Thoracic aorta (tissue), 2 donors: ENCODE measurements at places on chromosomes 1 and 21. TPM values are rescaled to one million over a fixed set of nuclear protein-coding genes. Genes with fewer than 3 reads are reported as not detected.

GRCh38 chr1:113242481-113242880 is 147.8 kb upstream of the MAGI3 start:
- H3K36me3 ChIP-seq = no peaks in the 10 kb centered on the region
- peaks cover 4% of the 10 kb centered on the region for H3K4me1 ChIP-seq
- H3K27me3 ChIP-seq = no peaks in the 10 kb centered on the region
- no peak overlapping the region for H3K4me3 ChIP-seq
- no peak for DNase-seq
- H3K27ac ChIP-seq = no peak overlapping the region

GRCh38 chr1:55055084-55055882 is 15.9 kb downstream of the PCSK9 start:
- no peak for DNase-seq
- H3K36me3 ChIP-seq = no peaks in the 10 kb centered on the region
- H3K4me3 ChIP-seq = no peak overlapping the region
- no peak overlapping the region for H3K27ac ChIP-seq

- H3K27me3 ChIP-seq = no peaks in the 10 kb centered on the region
- no peaks in the 10 kb centered on the region for H3K36me3 ChIP-seq
- peak overlapping the region; percentile 90 for H3K27ac ChIP-seq
- H3K4me3 ChIP-seq = peak overlapping the region; percentile 47
- DNase-seq = no peak
- H3K4me1 ChIP-seq = peaks cover 59% of the 10 kb centered on the region
These were observed 166.2 kb downstream of the TOMM20 start for GRCh38 chr1:234962340-234962989.

DNA sequence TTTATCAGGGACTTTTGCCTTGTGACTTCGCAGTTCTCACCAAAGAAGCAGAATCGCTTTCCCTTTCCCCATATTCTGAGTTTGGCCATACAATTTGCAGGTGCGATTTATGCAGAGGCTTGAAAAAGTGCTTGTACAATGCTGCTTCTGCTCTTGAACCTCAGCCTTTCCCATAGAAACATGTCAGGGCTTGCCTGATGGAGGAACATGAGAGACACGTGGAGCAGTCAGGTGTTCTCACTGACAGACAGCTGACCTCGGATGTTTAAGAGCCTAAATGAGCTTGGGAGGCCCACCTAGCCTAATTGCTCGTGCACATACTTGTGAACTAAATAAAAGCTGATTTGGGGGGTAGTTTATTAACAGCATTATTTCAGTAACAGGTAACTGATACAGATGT is 290.0 kb downstream of the S1PR1 start:
- H3K4me1 ChIP-seq = no peaks in the 10 kb centered on the region
- no peaks in the 10 kb centered on the region for H3K36me3 ChIP-seq
- DNase-seq = no peak

DNA sequence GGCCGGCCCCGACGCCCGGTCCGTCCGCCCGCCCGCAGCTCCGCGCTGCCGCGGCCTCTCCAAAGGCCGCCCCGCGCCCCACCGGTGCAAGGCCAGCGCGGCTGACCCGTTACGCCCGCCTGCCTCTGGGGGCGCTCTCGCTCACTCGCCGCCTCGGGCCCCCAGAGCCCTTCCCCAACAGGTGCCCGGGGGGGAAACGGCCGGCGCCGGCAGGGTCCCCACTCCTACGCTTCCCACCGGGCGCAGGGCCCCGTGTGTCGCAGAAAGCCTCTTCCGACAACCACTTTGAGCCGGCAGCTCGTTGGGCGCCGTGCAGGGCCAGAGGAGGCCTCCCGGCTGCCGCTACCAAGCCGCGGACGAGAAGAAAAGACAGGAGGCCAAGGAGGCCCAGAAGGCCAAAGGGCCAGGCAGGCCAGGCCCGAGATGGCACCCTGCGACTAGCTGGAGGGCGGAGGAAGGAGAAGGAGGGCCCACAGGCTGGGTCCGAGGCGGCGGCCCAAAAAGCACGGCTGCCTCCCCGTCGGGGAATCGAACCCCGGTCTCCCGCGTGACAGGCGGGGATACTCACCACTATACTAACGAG is 64.9 kb upstream of the FCGR2A start:
- peak overlapping the region; percentile 70 for H3K4me3 ChIP-seq
- H3K4me1 ChIP-seq = no peaks in the 10 kb centered on the region
- no peak for DNase-seq
- no peaks in the 10 kb centered on the region for H3K36me3 ChIP-seq
- no peak overlapping the region for H3K27ac ChIP-seq
- H3K27me3 ChIP-seq = no peaks in the 10 kb centered on the region

- no peak overlapping the region for H3K27ac ChIP-seq
- H3K36me3 ChIP-seq = no peaks in the 10 kb centered on the region
- H3K27me3 ChIP-seq = no peaks in the 10 kb centered on the region
- DNase-seq = no peak
- no peaks in the 10 kb centered on the region for H3K4me1 ChIP-seq
These were observed 142.7 kb downstream of the PLPPR4 start for GRCh38 chr1:99407018-99407417.

DNA sequence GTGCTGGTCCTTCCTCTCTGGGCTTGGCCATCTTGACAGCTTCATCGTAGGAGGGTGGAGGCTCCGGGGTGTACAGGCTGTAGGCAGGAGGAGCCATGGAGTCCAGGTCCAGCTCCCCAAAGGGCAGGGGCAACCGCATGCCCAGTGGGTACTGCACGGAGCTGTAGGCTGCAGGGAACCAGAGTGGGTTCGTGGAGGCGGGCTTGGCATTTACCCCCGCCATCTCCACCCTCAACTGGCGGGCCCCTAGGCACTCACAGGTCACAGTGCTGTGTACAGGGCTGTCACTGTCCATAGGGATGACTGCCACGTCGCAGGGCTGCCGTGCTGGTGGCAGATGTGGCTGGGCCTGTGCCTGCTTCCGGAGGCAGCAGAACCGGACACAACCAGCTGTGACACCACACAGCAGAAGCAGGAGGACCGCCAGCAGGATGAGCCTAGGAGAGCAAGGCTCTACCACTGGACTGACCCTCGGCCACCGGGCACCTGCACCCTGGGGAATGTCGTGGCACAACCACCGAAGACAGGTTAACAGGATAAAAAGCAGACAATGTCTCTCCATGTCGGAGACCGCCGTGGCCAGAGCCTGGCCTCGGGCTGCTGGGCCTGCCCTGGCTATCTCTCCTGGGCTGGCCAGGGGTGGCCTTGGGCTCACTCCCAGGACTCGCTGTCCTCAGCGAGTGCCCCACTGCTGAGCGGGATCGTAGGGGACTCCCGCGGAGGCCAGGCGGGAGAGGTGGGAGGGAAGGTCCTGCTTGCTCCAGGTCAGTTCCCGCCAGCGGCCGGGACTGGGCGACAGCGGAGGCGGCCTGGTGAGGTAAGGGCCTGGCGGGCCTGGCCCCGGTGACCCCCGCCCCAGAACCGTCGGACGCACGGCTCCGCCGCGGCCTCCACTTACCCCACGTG is 831 bp downstream of the TMEM52 start:
- H3K27ac ChIP-seq = no peak overlapping the region
- no peaks in the 10 kb centered on the region for H3K27me3 ChIP-seq
- DNase-seq = no peak
- H3K4me1 ChIP-seq = no peaks in the 10 kb centered on the region
- H3K36me3 ChIP-seq = no peaks in the 10 kb centered on the region
- peak overlapping the region; percentile 72 for H3K4me3 ChIP-seq

DNA sequence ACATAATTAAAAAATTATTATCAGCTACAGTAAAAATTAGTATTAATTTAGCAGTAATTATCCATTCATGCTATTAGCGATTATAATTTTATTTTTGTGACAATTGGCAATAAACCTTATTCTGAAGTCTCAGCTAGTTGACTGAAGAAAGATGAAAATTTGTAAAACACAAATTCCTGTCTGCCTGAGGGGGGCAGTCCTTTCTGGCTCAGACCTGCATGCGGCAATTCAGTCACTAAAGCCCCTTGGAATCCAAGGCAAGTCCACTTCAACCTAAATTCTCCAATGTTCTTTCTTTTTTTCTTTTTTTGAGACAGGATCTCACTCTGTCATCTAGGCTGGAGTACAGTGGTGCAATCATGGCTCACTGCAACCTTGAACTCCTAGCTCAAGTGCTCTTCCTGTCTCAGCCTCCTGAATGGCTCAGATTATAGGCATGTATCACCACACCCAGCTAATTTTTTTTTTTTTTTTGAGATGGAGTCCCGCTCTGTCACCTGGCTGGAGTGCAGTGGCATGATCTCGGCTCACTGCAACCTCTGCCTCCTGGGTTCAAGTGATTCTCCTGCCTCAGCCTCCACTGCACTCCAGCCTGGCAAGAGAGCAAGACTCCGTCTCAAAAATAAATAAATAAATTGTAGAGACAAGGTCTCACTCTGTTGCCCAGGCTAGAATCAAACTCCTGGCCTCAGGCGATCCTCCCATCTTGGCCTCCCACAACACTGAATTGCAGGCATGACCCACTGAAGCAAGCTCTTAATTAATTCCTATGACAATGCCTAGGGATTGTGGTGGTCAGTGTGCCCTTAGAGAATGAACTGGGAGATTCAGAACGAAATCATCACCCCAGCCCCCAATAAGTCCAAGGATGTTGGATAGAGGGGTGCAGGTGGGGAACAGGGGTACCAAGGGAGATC is 24.2 kb upstream of the ITPKB start:
- no peak for DNase-seq
- H3K27me3 ChIP-seq = no peaks in the 10 kb centered on the region
- H3K27ac ChIP-seq = no peak overlapping the region
- H3K4me3 ChIP-seq = no peak overlapping the region

GRCh38 chr1:243910607-243911006 is 60.6 kb upstream of the AKT3 start:
- no peak for DNase-seq
- H3K4me3 ChIP-seq = no peak overlapping the region
- H3K27ac ChIP-seq = no peak overlapping the region
- H3K36me3 ChIP-seq = no peaks in the 10 kb centered on the region
- no peaks in the 10 kb centered on the region for H3K4me1 ChIP-seq
- H3K27me3 ChIP-seq = no peaks in the 10 kb centered on the region

- no peaks in the 10 kb centered on the region for H3K36me3 ChIP-seq
- H3K4me3 ChIP-seq = no peak overlapping the region
- H3K27me3 ChIP-seq = no peaks in the 10 kb centered on the region
- DNase-seq = no peak
These were observed 16.7 kb upstream of the DISP1 start for GRCh38 chr1:222798116-222798515.

DNA sequence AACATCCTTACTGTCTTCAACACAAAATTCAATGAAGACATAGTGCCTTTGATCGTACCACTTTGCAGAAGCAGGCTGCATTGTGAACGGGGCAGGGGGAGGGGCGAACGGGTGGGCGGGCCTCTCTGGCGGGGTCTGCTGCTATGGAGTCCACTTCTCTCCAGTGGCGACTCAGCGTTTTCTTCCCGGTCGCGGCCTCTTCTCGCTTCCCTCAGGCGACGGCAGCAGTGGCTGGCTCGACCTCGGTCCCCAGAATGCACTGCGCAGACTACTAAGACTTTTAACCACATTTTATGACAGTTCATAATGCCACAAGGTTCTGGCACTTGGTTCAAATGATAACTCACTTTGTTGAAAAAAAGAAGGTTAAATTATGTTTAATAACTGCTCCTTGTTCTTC is 21.2 kb downstream of the GBP2 start:
- no peaks in the 10 kb centered on the region for H3K4me1 ChIP-seq
- no peaks in the 10 kb centered on the region for H3K27me3 ChIP-seq
- H3K36me3 ChIP-seq = peaks cover 35% of the 10 kb centered on the region
- H3K27ac ChIP-seq = no peak overlapping the region
- no peak overlapping the region for H3K4me3 ChIP-seq

The S100A9 gene
- total RNA-seq = 478 TPM

The SIK1 gene
- total RNA-seq = 6.3 TPM

The MYOM3 gene
- total RNA-seq = 1.6 TPM

The PDC gene
- not detected for total RNA-seq

The KRTAP21-2 gene
- total RNA-seq = not detected

The KCNN3 gene
- total RNA-seq = 1.8 TPM

The AHDC1 gene
- 38.3 TPM for total RNA-seq

The PALMD gene
- 24.1 TPM for total RNA-seq

The LCE2A gene
- total RNA-seq = not detected

The TDRD10 gene
- 1.1 TPM for total RNA-seq
